Iris pigment epithelial cell (primary cell): ENCODE measurements at places on chromosomes 2 and 18.

- no peak for DNase-seq
These were observed 590 bp downstream of the MDH1 start for GRCh38 chr2:63589148-63589958.

- DNase-seq: no peak
These were observed 20.0 kb upstream of the ARPC2 start for GRCh38 chr2:218196974-218197373.

GRCh38 chr2:118833716-118834439, 13.6 kb downstream of the EN1 start:
- DNase-seq: no peak

DNA sequence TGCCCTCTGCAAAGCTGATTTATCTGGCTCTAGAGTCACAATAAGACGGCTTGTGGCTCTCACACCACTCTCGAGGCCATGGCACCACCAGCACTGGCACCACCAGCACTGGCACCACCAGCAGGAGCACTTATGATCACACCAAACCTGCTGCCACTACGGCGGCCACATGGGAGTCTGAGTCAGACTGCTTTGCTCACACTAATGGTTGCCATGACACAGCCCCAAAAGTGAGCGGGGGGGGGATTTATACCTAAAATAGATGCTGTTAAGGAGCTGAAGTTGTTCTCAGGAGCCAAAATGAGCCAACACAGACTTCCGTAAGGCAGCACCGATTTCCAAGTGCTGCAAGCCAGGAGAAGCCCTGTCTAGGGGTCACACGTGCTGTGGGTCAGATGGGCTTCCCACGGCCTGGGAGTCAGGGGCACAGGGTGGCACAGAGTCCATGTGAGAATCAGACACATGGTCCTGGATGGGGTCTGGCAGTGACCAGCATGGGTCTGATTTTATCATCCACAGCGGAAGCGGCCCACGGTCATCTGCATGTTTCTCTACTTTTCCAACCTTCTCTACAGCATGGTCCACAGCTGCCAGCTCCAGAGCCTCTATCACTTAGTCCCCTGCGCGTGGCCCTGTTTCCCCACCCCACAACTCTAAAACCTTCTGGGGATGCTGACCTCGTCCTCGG, 16.7 kb downstream of the DNMT3A start:
- peak; percentile 23 for DNase-seq

- DNase-seq: no peak
These were observed 50.1 kb downstream of the CD226 start for GRCh38 chr18:69897397-69898108.

DNA sequence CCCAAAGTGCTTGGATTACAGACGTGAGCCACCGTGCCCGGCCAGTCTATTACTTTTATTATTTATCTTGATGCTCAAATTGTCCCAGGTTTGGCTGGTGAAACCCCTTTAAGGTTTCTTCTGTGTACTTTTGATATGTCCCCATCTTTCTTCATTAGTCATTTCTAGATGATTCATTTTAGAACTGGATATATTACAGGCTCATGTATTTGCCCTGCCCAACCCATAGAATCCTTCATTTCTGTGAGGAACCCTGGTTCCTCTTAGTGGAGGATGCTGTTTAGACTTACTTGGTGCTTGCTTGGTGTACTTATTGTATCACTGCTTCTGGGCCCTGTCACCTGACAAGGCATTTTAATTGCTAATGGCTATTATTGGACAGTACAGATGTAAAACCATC, 40.1 kb downstream of the KCMF1 start:
- no peak for DNase-seq

DNA sequence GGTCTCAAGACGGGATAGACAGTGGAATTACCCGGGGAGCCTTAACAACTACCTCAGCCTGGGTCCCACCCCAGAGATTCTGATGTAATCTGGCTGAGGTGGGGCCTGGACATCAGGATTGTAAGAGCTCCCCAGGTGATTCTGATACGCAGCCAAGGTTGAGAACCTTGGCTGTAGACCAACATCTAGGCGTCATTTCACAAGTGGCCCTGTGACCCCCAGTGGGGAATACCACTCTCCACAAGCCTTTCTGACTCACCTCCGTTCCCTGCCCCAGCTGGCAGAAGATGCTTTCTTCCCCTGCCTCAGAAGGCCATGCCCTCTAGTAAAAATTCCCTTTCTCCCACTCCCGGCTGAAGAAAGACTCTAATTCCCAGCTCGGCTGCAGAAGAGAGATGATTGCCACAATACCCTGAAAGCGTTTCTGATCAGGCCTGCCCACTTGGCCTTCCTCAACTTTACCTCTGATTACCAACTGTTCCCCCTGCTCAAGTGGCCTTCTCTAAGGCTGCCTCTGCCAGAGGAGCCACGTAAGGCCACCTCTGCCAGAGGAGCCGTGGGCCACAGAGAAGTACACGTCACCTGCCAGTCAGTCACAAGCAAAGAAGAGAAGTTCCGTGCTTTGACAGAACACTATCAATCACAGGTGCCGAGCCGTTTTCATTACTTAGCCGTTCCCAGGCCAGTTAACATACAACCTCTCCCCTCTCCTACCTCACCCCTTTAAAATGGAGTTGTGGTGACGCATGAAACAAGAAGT, 116.8 kb upstream of the PKDCC start:
- DNase-seq: peak; percentile 78

DNA sequence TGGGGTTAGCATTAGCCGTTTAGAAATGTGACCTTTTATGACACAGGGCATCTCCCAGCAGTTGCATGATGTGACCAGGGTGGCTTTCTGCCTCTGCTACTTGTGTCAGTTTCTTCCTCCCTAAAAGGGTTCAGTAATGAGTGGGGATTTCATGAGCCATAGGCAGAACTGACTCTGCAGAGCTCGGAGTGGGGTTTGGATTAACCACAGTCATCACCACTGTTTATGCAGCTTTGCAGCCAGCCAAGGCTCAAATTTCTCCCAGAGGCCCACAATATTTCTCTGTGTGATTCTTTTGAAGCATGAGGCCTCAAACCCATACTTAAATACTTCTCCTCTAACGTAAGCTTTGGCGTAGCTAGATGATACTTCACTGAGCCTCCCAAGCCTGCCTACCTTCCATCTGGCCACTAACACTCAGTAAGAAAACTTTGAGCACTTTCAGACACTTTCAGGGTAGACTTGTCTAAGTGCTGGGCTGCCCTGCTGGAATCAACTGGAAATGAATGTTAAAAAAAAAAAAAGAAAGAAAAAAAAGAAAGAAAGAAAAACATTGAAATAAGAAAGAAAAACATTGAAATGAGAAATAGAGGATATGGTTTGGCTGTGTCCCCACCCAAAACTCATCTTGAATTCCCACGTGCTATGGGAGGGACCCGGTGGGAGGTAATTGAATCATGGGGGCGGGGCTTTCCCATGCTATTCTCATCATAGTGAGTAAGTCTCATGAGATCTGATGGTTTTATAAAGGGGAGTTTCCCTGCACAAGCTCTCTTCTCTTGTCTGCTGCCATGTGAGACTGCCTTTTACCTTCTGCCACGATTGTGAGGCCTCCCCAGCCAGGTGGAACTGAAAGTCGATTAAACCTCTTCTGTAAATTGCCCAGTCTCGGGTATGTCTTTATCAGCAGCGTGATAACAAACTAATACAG, 11.5 kb upstream of the LAPTM4A start:
- DNase-seq: peak; percentile 97

DNA sequence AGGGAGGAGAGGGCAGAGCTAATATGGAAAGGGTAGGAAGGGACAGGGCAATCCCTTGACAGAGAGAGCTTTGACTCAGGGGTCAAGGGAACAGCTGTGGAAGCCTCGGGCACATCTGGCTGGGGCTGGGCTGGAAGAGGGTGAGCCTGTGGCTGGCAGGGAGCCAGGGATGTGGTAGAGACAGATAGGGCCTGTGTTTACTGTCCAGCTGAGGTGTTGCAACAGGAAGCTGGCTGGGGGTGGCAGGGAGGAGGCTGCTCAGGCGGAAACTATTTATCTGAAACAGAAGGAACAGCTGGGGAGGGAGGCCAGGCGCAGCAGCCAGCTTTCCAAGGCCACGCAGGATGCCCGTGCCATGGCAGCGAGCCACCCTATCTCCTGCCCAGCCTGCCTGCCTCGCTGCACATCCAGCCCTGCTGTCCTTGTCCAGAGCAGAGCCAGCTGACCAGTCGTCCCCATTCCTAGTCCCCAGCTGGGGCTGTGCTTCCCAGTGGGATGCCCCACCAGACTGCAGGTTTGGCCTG, 264.7 kb downstream of the CYP26B1 start:
- peak; percentile 94 for DNase-seq

GRCh38 chr2:99256677-99257076, 1.2 kb upstream of the LYG2 start:
- DNase-seq: no peak

GRCh38 chr2:220277445-220277975, 650.1 kb downstream of the SLC4A3 start:
- peak; percentile 89 for DNase-seq

DNA sequence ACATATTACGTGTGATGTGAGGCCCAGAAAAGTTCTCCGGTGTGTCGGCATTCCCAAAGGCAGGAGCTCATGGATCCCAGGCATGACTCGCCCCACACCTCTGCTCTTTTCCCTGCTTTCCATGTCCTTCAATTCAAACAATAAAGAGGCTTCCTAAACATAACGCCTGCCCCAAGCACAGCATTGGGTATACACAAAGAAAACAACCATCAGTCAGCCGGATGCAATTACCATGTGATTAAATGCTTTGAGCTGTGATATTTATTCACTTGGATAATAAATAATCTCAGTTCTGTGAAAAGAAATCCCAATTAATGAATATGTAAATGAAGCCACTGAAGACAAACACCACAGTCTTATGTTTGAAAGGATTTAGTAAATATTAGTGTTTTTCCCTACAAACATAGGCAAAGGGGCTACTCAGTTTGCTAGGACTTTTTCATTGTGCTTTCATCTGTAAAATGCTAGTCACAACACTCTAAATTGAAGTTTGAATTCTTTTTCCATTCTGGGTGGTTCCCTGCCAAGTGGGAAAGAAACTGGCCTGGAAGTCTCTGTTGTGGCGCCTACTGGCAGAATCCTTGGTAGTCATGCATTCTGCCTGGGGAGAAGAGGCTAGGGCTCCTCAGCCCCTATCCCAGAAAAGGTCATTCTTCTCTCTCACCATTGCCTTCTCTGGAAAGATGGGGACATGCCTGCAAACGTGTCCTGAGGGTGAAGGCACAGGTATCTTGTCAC, 144.7 kb downstream of the COL6A3 start:
- no peak for DNase-seq

- no peak for DNase-seq
These were observed 26.9 kb upstream of the KCNG2 start for GRCh38 chr18:79770826-79771225.

DNA sequence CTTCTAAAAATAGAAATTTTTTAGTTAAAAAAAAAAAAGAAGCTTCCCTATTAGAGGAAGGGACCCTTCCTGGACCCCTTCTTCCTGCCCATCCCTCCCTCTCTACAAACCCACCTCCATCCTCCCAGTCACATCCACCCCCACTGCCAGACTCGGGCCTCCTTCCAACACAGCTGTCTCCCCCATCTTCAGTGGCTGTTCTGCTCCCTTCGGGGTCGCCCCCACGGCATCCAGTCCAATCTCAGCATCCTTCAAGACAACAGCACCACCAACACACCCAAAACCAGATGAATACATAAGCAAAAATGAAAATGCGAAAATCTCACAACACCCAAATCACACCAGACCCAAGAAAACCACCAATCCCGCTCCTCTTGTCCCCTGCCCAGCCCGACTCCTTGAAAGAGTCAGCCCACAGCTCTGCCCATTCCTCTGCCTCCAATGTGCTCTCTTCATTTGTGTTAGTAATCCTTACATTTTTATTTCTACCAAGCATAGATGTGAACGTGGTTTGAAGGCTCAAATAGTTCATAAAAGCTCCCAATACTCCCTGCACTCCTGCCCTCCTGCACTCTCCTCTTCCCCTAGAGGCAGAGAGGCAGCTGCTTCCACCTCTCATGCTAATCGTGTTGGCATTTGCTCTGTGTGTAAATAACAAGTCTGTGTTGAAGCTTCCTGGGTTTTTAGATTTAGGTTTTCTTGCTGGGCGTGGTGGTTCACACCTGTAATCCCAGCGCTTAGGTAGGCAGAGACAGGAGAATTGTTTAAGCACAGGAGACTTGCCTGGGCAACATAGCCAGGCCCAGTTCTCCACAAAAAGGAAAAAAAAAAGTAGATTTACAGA, 37.0 kb downstream of the MAL start:
- no peak for DNase-seq

DNA sequence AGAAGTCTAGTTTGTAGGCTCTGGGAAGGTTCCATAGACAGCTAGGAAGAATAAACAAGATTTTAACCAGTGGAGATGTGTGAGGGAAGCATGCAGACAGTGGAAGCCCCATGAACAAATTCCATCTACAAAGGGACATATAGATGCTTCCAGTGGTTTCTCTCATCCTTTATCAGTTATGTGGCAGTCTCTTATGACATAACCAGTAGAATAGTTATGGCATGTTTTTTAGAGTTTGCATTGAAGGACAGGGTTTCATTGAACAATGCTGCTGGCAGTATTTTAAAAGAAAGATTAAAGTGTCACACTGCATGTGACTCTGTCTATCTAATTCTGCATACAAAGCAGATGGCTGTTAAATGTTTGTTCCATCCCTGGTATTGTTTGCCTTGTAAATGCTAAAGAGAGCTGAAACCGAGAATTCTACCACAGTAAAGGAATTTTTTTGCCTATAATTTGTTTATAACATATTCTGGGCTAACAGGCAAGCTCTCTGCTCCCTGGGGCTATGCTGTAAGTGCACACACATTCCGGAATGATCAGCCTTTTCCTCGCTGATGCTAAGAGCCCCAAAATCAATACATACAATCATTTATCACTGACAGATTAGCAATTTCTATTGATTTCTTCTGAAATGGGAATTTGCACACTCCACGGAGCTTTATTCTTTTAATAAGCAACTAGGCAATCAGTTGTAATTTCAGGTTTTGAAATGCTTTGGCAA, 76.8 kb upstream of the PELI1 start:
- no peak for DNase-seq

- DNase-seq: peak; percentile 10
These were observed 26.6 kb upstream of the ITGA4 start for GRCh38 chr2:181430406-181431118.

GRCh38 chr2:43052204-43052943, 174.0 kb downstream of the ZFP36L2 start:
- no peak for DNase-seq

DNA sequence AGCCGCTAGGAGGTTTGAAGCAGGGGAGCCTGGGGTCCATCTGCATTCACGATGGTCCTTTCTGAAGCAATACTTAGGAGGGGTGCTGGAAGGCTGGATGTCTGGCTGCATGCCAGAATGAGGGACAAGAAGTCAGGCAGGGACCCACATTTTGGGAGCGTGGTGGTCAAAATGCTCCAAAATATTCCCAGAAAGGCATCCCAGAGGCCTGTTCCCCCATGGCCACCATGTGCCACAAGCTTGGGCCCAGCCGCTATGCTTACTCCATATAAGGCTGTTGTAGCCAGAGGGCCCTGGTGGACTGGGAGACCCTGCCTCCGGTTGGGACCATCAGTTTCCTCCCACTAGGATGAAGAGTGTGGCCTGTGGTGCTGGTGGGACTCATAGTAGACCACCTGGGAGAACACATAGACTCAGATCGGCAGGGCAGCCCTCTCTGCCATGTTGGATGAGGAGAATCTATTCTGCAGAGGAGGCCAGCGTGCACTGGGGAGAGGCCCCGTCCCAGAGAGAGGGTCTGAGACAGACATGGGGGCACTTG, 3.6 kb upstream of the PROM2 start:
- no peak for DNase-seq

GRCh38 chr2:211055438-211055837, 499.0 kb downstream of the CPS1 start:
- peak; percentile 10 for DNase-seq
